ENCODE measurements at places on chromosomes 11 and 22.

- no peak for DNase-seq
Observed at GRCh38 chr11:35523331-35523768, 2.1 kb downstream of the PAMR1 start.

DNA sequence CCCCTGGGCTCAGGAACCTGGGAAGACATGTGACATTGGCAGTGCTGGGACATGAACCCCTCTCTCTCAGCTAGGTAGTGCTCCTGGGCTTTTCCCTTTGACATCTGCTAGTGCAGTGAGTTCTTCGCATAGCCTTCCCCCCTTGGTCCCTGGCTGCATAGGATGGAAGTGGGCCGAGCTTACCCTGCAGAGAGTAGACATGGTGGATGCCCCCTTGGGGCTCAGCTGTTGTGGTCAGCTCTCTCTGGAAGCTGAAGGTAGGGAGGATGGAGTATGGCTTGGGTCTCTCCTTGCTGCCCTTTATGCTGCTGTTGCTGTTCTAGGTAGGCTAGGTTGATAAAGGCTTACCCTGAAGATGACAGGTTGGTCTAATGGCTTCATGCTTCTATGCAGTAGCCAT, 92.1 kb downstream of the ZBTB16 start:
- no peak for DNase-seq

GRCh38 chr11:130418756-130419155, 9.7 kb downstream of the ADAMTS8 start:
- no peak for DNase-seq

GRCh38 chr11:30244265-30244664, 13.5 kb downstream of the FSHB start:
- no peak for DNase-seq

DNA sequence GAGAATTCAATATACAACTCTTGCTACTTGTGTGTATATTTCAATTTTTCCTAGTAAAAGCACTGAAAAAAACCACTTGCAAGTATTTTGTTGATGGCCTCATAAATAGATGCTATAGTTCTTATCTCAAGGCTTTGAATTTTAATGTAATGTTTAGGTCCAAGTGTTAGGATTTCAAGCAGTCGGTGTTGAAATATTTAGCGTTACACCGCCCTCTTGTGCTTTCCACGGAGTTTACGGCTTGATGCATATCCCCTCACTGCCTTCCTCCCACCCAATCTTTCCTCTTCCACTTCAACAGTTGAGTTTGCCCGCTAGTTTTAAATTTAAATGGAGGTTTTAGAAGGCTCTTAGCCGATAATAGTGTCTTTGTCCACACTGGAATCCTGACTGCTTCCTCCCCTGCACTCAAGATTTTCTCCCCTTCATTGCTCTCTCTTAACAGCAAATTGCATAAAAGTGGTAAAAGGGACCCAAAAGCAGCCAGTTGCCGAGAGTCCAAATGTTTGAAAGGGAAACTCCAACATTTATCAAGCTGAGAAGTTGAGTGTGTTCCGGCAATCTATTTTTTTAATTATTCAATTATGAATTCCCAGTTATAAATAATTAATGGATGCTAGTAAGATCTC, 25.9 kb upstream of the HTATIP2 start:
- DNase-seq = no peak
